ENCODE measurements at places on chromosomes 1 and 21.

GRCh38 chr1:63327417-63328054 lies 5.2 kb downstream of the FOXD3 start:
- DNase-seq = peak; percentile 40

DNA sequence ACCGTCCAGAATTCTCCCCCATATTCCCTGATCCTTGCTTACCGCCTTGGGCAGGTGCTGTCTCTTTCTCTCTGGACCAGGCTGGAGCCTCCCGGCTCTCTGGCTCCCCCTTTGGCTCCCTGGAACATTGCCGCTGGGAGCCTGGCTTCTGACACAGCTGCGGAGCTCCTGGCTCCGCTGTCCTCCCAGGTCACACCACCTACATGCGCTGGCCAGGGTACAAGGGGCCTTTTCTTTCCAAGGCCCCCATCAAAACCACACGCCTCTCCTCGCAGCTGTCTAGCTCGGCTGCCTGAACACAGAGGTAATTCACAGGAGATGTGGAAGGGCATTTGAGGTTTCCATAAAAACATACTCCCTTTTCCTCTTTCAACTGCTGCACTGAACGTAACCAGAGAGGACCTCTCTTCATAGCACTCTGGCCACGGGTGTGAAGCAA lies 7.5 kb upstream of the ZNF648 start:
- no peak for DNase-seq

DNA sequence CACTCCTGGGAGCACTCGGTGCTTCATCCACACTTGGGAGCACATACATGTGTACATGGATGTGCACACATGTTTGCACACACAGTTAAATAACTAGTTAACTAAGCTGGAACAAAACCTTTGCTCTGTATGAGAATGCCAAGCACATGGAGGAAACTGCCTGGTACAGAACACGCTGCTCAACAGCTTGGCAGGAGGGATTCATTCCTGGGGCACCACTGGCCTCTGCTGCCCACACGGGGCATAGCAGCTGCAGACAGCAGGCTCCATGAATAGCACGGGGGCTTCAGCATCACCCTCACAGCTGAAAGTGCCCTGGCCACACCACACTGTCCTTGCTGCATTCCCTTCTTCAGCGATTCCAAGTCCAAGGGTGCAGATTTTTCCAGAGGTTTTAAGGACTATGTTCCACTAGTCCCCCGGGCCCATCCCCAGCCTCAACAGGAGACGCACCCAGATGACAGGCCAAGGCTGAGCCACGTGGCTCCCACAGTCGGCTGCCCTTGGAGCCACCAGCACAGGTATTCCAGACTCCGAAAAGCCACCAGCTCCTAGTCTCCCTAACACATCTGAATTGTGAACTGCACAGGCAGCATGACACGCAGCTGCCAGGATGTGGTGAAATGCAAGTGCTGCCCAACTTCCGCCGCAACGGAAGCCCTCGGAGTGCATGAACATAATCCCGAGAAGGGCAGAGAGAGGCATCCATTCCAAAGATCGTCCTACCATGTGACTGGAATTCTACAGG lies 16.9 kb downstream of the NPHP4 start:
- peak; percentile 33 for DNase-seq

DNA sequence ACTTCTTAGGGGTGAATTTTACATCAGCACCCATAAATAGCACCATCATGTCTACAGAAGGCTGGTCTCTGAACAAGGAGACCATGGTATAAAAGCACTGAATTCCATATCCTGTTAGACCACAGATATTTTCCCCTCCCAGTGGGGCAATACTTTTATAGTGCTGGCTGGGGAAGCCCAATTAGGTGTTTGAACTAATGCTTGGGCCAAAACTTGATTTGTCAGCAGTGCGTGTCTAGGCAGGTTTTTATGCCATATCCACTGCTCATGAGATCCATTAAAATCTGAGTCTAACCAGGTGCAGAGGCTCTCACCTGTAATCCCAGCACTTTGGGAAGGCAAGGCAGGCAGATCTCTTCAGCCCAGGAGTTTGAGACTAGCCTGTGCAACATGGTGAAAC lies 623.0 kb downstream of the NPHP4 start:
- no peak for DNase-seq

- no peak for DNase-seq
These were observed 28.6 kb downstream of the CAMSAP2 start for GRCh38 chr1:200767321-200767720.

DNA sequence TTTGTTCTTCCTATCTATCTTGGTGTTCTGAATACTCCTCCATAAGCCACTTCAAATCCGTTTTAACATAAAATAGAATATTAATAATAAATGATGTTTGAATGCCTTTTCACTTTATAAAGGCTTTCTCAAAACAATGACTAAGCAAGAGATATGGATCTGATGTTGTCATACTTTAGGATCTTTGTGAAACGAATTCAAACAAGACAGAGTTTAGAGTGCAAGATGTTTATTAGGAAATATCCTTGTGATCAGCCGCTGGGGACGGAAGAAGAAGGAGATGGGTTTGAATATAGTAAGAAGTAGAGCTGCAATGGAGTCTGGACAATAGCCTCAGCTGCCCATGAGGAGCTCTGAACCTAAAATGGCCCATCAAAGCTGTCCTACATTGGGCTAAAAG lies 351.8 kb downstream of the NEGR1 start:
- no peak for DNase-seq

GRCh38 chr1:7266561-7266960 lies 481.3 kb downstream of the CAMTA1 start:
- no peak for DNase-seq

GRCh38 chr1:31027693-31028526 lies 37.6 kb downstream of the PUM1 start:
- DNase-seq = no peak

GRCh38 chr1:3607703-3608065 lies 3.6 kb downstream of the MEGF6 start:
- DNase-seq = no peak

DNA sequence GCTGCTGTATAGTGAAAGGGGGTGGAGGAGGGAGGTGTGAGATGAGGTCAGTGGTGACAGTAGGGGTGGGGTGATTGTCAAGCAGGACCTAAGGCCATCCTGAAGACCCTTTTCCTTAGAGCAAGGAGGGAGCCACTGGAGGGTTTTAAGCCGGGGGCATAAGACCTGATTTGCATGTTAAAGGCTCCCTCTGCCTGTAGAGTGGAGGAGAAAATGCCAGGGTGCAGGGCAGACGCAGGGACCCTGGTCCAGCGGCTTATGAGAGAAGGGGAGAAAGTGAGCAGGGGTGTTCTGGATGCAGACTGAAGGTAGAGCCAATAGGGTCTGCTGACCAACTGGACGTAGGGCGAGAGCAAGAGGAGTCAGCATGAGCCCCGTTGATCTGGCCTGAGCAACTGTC lies 154.1 kb downstream of the TRABD2B start:
- no peak for DNase-seq

DNA sequence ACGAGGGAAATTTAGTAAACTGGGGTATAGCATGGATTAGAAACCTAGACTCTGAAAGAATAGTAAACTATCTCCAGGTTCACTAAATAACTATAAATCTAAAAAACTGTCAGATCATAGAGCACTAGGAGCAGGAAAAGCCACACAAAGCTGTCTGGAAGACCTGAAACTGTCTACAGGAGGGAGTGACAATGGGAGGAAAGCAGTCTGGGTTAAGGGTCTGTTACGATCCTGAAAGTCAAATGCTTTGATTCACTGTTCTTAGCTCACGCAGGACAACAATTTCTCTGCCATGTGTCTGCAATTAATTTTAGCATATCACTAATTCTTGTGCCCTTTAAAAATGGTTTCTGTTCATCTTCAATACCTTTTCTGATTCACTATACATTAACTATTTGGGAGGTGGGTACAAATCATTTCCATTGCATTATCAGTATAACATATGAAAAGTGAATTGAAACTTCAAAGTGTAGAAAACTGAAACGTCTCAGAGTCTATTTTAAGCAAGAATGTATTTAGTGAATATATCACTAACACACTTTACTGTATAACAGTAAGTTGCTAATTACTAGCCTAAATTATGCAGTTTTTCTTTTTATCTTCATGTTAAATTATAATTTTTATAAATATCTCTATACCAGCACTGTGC lies 18.4 kb downstream of the CEP170 start:
- DNase-seq = no peak

GRCh38 chr1:218101409-218101808 lies 183.7 kb upstream of the RRP15 start:
- DNase-seq = no peak

DNA sequence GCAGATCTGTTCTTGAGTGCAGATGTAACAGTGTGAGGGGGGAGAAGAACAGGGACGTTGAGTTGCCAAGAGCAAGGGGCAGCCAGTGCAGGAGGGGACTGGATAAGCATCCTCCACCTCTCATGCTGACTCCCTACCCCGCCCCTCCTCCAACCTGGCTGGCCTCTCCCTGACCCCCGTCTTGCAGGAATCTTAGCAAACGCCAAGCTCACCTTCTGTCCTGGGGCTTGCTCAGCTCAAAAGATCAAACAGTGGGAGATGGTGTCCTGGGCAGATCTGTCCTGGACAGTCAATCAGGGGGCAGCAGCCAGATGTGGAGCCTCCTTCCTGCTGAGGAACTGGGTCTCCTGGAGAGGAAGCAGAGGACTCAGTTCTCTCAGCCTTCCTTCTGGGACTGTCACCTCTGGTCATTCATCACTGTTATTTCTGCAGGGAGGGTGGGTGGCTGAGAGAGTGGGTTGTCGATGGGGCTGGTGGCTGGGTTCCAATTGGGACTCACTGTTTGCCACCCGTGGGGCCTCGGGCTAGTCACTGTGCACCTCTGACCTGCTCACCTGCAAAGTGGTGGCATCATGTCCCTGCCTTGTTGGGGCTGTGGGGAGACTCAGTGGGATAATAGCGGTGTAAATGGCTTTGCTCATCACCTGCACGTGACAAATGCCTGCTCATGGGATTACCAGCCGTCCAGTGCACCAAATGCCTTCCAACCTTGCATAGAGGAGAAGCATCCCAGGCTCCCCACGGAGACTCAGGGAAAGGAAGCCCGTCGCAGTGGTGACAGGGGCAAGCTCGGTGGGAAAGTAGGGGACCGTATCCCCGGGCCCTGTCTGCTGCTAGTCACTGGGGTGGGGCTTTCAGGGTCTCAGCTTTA lies 154.4 kb downstream of the PTPRU start:
- no peak for DNase-seq

GRCh38 chr1:237492359-237492758 lies 398.4 kb downstream of the ZP4 start:
- DNase-seq = no peak

- no peak for DNase-seq
These were observed 30.7 kb upstream of the OPRD1 start for GRCh38 chr1:28781305-28781704.

DNA sequence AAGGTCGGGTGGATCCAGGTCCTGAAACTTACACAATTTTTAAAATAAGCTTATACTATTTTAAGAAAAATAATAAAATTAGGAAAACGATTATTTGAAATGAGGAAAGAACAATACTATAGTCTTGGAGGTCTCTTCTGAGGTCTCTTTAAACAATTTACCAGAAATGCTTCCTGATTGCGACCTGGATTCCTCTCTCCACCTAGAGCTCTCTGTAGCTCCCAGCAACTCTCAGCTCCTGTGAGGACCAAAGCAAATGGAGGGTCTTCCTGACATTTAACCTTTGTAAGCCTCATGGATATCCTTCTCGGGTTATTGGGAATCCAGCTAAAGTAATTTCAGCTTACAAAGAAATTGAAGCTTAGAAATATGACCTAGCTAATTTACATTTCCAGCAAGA lies 886 bp downstream of the BTBD8 start:
- DNase-seq = no peak

DNA sequence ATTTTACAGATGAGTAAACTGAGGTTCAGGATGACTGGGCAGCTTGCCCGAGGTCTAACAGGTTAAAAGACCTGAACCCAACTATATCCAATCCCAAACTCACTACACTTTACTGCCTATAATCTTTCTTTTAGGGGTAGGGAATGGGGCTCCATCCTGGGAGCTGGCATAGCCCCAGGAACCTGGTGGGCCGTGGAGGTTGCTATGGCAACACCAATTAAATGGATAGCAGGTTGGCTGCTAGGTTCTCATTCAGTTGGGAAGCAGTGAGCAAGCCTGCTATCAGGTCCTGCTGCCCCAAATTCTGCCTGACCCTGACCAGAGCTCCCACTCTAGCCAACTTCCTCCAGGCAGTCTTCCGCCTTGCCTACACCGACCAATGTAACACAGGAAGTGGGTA lies 40.9 kb downstream of the LRP8 start:
- DNase-seq = no peak

DNA sequence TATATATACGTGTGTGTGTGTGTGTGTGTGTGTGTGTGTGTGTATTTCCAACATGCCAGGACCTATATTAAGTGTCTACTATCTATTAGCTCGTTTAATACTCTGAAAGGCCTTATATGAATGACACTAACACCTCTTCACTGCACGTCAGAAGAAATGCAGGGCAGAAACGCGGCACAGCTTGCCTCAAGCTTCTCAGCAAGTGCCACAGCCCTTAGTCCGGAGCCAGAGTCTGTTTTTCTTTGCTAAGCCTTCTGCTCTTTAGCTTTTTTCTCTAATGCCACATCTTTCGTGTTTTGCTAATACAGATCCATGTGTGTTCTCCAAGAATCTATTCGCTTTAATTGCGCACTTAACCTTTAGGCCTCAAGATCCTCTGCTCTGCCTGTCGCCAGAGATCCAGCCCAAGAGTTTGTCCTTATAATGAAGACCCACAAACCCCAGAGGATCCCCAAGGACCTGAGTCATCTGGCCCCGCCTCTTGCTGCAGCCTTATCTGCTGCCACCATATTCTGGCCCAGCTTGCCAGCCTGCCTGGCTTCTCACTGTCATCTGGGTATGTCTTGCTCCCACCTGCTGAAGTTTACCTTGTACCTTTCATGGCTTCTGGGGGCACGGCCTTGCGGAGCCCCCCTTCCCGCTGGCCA lies 2.0 kb upstream of the TRIM58 start:
- DNase-seq = no peak

DNA sequence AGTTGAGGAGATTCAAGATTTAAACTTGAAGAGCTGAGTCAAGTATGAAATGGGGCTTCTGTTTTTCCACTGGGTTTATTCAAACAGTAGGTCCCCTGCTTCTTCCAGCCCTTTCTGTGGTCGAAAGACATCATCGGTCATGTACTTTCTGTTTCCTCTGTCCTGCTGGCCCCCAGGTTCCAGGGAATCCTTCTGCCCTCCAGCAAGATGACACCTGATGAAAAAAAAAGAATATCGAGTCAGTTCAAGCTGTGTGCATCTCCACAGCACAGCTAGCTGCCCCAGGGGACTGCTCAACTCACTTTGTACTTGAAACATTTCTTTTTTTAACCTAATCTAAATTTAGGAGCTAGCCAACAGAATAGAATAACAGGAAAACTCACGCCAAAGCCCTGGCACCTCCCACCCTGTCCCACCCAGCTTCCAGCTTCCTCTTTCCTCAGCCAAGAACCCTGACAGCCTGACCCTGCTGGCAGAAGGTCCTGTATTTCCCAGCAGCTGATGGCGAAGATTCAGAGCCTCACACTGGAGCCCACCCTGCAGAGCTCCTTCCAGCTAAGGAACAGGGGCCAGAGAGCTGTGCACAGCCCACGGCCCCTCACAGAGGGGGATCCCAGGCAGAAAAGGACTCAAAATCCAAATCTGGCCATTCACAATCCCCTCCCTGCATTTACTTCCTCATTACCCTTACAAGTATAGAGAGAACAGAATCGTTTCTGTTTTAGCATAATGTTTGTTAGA lies 176.5 kb downstream of the PSMG1 start:
- no peak for DNase-seq

- DNase-seq = no peak
These were observed 71.0 kb upstream of the ZP4 start for GRCh38 chr1:237961754-237962153.

Measured in CD4-positive, alpha-beta T cell treated with Interleukin-15 for 4 hours (primary cell).